CD4-positive, alpha-beta memory T cell (primary cell): ENCODE measurements at places on chromosomes 1 and 21.

DNA sequence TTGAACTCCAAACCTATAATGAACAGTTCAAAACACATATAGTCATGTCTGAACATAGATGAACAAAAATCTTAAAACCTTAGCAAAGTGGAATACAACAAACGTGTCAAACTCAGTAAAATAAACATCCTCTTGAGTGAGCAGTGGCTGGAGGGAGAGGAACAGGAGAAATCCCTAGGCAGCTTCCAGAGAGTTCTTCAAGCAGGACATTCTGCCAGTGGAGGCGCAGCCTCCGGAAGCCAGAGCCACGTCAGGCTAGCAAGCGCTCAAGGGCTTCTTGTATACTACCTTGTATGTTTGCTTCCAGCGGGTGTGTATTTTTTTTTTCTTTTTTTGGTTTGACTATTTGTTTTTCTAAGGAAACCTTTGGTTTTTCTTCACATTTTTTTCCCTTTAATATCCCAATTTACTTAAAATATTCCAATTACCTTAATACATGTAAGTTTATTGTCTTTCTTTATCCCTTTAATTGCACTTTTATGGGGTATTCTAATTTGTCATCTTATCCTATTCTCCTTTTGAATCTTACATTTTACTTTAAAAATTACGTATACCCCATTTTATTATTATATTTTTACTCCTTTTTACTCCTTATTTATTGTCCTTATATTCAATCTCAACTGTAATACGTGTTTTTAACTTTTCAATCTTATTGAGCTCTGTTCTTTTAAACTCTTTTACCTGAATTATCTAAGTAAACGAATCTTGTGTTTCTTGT, 42.0 kb downstream of the COLGALT2 start:
- no peak for DNase-seq

DNA sequence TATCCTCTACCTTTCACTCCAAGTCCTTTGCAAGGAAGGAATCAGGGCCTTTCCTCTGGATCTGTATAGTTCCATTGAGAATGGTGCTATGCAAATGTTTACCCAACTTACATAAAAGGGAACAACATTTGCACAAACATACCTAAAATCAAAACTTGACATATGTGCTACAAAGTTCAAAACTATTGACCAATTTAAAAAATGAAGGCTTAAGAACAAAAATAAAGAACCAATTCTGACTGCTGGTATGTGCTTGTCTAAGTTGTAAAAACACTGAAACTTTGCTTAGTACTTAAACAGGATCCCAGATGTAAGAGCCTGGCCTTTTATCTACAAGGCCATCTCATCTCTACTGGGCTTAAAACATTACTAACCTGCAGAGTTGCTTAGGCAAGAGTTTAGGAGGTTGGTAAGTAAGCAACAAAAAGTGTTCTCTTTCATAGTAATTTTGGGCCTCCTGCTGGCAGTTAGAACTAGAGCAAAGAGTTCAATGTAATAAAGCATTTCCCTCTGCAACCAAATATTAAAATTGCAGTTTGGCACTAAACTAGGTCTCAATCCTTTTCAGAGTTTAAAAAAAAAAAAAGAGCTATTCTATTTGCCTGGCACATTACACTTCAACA, 2.0 kb downstream of the SCMH1 start:
- peak; percentile 26 for DNase-seq

DNA sequence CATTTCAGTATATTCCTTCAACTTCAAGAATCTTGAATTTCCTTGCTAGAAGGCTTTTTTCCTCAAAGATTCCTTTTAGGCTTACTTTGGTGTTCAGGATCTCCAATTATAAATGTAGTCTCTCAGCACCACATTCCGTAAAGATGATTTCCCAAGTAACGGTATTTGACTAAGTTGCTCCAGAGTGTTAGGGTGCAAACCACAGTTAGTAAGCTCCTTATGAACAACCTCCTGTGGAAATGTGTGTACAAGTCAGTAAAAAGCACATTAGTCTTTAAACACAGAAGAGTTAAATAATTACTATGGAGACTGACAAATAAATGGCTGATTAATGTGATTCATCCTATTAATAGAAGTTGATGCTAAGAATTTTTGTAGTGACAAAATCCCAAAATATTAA, 10.3 kb downstream of the DONSON start:
- no peak for DNase-seq

GRCh38 chr1:111734856-111735255, 4.3 kb downstream of the INKA2 start:
- no peak for DNase-seq

GRCh38 chr1:160830321-160831153, 32.1 kb downstream of the CD244 start:
- DNase-seq = peak; percentile 75

- DNase-seq = no peak
These were observed 46.4 kb upstream of the SIPA1L2 start for GRCh38 chr1:232676307-232676706.

GRCh38 chr1:100397681-100398080, 45.4 kb downstream of the CDC14A start:
- no peak for DNase-seq

DNA sequence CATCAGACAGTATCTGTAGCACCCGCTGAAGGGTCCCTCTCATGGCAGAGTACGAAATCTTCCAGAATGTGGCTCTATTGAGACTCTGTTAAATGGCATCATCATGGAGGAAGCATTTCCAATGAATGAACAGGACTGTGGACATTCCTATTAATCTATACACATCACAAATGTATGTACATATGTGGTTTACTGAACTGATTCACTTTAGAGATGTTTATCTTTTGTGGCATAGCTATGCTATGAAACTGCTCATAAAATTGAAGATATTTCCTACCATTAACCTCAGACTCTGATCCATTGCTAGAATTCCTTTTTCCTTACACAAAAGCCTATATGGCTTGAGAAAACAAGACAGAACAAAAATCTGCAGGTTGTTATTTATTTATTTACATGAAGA, 259.6 kb upstream of the RRP15 start:
- DNase-seq = no peak

DNA sequence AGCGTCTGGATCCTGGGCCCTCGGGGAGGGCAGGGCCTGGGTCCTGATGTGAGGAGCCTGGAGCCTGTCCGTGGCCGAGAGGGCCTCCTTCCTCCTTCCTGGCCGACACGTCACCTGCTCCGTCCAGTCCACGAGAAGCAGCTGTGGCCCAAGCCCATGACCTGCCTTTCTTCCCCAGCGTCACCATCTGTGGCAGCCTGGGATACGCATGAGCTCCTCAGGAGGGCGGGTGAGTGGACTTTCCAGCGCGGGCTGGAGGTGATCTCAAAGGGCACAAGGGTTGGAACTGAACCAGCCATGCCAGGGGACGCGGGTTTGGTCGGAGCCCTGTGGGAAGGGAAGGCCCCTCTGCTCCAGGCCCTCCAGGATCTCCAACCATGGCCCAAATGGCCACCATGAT, 90.4 kb downstream of the DHRS3 start:
- no peak for DNase-seq

GRCh38 chr1:223421676-223422075, 28.5 kb downstream of the CCDC185 start:
- no peak for DNase-seq

- DNase-seq = no peak
These were observed 299.3 kb upstream of the VAMP3 start for GRCh38 chr1:7471836-7472235.

DNA sequence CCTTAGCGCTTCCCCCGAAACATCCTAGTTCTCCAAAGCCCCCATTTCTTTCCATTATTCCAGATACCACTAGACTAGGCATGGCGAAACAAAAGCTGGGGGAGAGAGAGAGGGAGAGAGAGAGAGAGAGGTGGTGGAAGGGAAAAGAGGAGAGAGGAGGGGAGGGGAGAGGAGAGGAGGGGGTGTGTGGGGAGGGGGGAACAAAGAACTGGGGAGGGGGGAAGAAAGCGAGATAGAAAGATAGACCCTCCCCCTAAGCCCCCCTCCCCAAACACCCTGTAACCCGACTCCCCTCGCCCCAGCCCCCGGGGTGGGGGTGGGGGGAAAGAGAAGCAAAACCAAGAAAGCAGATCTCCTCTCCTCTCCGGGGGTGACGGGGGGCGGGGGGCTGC, 352 bp downstream of the MEX3A start:
- DNase-seq = no peak

DNA sequence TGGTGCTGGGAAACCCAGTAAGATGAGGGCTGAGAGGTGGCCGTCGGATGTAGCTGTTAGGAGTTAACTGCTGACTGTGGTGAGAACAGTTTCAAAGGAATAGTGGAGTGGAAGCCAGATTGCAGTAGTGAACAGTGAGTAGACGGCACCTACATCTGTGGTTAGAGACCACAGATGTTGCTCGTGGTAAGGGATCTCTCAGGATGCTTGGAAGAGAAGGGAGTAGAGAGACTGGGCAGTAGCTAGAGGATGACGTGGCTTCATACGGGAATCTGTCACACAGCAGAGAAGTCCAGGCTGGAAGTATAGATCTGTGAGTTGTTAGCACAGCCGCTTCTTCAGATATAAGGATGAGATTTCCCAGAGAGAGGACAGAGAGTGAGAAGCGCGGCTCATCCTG, 7.8 kb upstream of the ARTN start:
- no peak for DNase-seq

- no peak for DNase-seq
These were observed 76.2 kb downstream of the EIF4G3 start for GRCh38 chr1:21100481-21100921.

- no peak for DNase-seq
These were observed 173.0 kb upstream of the LYPLAL1 start for GRCh38 chr1:219000631-219001030.

- no peak for DNase-seq
These were observed 7.9 kb downstream of the SLC2A7 start for GRCh38 chr1:9018333-9018732.

DNA sequence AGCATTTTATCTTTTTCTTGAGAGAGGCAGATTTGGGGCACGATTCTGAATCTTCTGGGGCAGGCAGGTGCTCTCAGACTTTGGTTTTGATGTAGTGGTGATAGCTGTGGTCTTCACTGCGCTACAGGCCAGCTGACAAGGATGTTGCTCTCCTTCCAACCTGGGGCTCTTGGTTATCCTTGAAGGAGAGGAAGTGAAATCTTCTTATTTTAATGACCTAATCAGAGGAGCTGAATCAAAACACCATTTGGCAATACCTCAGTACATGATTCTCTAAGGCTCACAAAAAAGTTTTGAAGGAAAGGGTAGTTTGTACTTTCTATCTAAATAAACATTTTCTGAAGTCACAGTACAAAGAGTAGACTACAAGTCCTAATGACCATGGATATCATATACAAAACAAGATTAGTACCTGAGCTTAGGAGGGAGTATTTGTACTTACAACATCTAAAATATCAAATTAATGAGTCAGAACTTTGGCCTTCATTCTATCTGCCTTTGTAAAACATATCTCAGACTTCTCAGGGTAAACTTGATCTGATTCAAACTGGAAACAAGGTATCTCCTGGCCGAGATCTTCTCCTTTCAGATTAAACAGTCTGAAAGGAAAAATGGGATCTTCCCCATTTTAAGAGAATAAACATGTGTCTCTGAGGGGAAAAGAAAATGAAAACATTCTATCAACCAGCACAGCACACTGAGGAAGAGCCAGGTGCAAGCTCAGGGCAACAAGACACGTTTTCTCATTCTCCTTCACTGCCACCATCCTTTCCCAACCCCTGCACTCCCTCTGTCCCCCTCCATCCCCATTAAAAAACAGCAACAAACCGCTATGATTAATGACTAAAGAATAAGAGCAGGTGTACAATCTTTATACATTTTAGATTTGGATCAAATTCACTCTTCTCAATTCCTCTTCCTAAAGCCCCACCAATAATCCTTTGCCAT, 69.2 kb downstream of the SH3GLB1 start:
- DNase-seq = no peak

- no peak for DNase-seq
These were observed 690.4 kb downstream of the USP25 start for GRCh38 chr21:16420031-16420724.

- DNase-seq = no peak
These were observed 64.6 kb upstream of the WDR26 start for GRCh38 chr1:224499204-224499603.

DNA sequence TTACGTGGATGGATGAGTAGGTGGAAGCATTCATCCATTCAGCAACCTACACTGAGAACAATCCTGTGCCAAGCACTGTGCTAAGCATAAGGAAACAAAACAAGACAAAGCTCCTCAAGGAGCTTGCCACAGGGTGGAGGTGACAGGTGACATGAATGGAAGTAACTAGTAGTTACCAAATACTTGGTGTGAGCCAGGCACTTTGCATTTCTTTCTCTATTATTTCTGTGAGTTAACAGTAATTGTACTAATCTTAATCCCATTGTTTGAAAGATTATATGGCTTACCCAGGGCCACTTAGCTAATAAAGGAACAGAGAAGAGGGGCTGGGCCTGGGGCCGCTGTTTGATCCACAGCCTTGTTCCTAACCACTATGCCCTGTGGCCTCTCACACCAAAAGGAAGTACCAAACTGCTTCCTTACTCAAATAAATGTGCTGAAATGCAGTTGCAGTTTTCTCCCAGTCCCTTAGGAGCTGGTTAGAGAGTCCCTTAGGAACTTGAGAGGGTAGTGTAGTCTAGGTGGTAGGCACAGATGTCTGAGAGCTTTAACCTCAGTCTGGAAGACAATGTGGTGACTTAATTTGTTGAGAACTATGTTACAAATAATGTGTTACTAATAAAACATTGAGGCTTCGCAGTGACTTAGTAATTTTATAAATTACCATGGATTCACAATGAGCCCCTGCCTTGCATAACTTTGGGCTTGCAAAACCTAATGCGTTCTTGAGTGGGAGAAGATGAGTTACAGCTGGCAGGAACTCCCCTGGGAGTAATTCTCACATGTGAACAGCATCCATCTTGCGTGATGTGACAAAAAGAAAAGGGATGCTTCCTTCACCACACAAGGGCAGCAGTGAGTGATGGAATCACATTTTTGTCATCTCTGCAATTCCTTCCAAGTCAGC, 69.8 kb downstream of the MPZL1 start:
- no peak for DNase-seq

GRCh38 chr1:24935196-24935526, 5.1 kb upstream of the RUNX3 start:
- no peak for DNase-seq

- no peak for DNase-seq
These were observed 284.7 kb downstream of the CAMTA1 start for GRCh38 chr1:7069931-7070330.

- DNase-seq = no peak
These were observed 3.3 kb downstream of the TXNIP start for GRCh38 chr1:145992958-145993617.

- DNase-seq = no peak
These were observed 59.8 kb downstream of the COLGALT2 start for GRCh38 chr1:183977717-183978116.

DNA sequence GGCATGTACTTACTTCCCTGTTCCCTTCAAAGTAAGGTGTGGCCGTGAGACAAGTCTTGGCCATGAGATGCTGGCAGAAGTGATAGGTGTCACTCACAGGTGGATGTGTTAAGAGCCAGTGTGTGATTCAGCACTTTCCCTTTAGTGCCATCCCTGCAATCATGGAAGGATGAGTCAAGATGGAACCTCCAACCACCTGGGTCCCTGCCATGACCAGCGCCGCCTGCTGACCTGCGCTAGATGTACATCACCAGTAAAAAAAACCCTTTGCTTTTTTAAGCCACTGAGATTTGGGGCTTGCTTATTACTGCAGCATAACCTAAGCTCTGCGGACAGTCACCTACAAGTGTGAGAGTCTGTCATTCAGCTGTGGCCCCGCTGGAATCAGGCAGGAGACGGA, 71.7 kb downstream of the TOMM20 start:
- DNase-seq = no peak
